ENCODE measurements at places on chromosomes 2 and 18.

GRCh38 chr18:46573156-46573555 lies 83.9 kb downstream of the LOXHD1 start:
- DNase-seq = no peak

- DNase-seq = no peak
These were observed 9.7 kb downstream of the CTAGE1 start for GRCh38 chr18:22408059-22408458.

DNA sequence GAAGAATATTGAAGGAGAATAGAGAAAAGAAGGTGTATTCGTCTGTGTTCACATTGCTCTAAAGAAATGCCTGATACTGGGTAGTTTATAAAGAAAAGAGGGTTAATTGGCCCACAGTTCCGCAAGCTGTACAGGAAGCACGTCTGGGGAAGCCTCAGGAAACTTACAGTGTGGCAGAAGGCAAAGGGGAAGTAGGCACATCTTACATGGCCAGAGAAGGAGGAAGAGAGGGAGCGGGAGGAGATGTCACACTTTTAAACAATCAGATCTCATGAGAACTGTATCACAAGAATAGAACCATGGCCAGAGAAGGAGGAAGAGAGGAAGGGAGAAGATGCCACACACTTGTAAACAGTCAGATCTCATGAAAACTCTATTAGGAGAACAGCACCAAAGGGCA lies 159.6 kb upstream of the TPO start:
- no peak for DNase-seq

DNA sequence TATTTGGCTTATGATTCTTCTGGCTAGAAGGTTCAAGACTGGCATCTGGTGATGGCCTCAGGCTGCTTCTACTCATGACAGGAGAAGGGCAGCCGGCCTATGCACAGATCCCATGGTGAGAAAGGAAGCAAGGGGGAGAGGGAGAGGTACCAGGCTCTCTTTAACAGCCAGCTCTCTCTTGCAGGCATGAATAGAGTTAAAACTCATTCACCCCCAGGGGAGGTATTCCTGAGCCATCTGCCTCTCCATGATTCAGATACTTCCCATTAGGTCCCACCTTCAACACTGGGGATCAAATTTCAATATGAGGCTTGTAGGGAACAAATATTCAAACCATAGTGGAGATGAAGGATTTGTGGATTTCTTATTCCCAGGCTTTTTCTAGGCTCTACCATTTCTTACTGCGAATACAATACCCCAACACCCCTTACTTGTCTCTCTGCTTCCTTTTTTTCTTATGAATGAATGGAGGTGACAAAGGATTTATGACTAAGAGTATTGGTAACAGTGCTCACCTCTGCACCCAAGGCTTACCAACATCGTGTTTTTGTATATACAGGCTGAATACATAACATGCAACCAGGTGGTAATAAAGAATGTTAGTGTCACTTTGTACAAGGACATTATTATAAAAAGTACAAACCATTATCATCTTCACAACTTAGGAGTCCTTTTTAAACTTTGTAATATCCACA lies 454.6 kb upstream of the TRIB2 start:
- no peak for DNase-seq

- DNase-seq = no peak
These were observed 10.5 kb downstream of the SLC66A2 start for GRCh38 chr18:79940814-79941472.

DNA sequence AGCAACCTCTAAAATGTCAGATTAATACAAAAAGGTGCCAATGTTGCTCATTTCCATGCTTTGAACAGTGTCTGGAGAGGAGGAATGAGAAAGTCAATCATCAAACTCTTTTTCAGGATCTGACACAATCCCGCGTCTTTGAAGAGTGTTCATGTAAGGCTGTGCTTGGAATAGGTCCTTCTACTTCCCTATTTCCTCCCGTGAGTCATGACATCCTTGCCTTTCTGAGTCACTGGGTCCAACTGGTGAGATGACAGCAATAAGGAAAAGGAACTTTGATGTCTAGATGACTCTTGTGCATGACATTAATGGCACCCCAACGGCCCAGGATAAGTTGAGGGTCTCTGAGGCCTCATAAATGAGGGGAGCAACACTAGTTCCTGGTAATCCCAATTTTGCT lies 109.0 kb upstream of the CELF4 start:
- DNase-seq = no peak

DNA sequence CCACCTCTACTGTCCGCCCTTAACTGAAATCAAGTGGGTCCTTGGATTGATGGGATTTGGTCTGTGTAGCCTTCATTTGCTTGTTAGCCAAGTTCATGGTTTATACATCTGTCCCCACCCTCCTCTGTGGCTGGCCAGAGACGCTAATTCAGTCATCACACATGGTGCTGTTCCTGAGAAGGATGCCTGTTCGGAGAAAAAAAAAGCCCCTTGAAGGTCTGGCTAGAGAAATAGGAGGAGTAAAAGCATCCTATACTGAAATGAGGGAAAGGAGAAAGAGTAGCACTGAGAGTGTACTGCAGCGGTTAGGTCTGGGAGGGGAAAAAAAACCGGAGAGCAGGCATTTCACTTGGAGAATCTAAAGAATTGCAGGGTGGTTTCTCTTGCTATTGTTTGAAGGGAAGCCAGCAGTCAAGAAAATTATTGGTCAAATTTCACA lies 180.6 kb upstream of the EPAS1 start:
- DNase-seq = no peak

DNA sequence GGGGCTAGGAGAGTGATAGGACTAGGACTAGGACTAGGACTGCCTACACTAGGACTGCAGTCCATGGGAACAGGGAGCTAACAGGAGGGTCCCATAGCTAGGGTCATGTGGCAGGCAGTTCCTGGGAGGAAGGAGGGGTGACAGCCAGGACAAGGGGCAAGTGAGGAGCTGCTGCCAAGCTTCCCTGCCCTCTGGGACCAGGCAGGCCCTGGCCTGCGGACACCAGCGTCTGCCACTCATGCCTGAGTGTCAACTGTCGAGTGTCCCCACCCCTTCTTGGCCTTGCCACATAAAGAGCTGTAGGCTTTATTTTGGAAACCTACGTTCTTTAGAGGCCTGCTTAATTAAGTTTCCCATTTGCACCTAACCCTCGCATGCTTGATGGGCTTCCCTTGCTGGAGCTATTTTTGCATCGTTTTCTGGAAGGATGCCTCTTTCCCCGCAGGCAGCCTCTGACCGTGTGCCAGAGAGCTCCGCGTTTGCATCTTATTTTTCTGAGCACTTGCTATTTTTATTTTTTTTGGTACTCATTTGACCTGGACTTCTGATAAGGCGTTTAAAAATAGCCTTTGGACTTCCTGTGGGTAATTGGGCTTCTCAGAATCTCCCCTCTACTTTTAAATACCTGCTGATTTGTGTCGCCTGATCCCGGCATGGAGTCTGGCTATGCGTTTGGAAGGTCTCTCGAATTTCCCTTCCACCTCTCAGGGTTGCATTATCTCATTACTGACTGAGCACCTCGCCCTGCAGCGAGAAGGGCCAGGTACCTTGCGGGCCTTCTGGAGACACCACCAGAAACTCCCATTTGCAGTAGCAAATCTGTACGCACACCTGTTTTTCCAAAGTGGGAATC lies 66.4 kb downstream of the SH3RF3 start:
- no peak for DNase-seq

- DNase-seq = no peak
These were observed 1423.0 kb upstream of the PIK3C3 start for GRCh38 chr18:40532046-40532445.

GRCh38 chr2:191574232-191574631 lies 103.7 kb upstream of the NABP1 start:
- DNase-seq = no peak

DNA sequence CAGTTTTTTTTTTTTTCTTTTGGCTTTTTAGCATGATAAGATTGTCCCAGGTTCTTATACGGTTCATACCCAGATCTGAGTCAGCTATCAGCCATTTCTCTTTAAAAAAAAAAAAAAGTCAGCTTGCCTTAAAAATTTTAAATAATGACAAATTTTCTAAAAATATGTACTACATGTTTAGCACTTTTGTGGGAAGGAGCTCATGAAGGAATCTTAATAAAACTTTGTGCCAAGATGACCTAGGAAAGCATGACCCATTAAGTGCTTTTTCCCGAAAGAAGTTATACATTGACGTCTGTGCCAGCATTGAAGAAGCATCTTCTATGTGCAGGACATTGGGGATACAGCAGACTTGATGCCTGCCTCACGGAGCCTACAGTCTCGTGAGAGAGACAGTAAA lies 4.5 kb upstream of the RBMS1 start:
- DNase-seq = no peak

- DNase-seq = peak; percentile 28
These were observed 500.9 kb downstream of the FBXO15 start for GRCh38 chr18:73646772-73647171.

GRCh38 chr2:170500770-170501169 lies 214.4 kb upstream of the SP5 start:
- DNase-seq = no peak

DNA sequence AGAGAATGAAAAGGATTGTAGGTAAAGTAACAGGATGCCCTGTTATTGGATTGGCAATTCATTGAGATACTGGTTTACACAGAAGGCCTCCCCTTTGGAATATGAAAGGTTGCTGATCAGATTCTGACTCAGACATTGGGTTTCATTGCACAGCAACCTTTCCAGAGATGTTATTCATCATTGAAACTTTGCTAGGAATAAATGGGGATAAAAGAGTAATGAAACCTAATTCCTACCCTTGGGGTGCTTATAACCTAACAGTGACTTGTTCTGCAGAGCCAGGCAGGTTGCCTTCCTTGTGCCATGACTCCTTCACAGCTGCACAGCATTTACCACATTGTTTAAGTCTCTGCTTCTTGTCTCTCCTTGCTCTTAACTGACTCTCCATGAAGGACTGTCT lies 5.0 kb downstream of the NAB1 start:
- DNase-seq = no peak

- DNase-seq = no peak
These were observed 354.6 kb upstream of the SETBP1 start for GRCh38 chr18:44325903-44326635.

- DNase-seq = no peak
These were observed 185.5 kb upstream of the NRP2 start for GRCh38 chr2:205496772-205497171.

- DNase-seq = no peak
These were observed 47.9 kb downstream of the MEMO1 start for GRCh38 chr2:31962757-31963361.

- DNase-seq = no peak
These were observed 215.4 kb downstream of the AFF3 start for GRCh38 chr2:99926986-99927385.

- DNase-seq = no peak
These were observed 1.2 kb downstream of the TGOLN2 start for GRCh38 chr2:85326406-85327159.

DNA sequence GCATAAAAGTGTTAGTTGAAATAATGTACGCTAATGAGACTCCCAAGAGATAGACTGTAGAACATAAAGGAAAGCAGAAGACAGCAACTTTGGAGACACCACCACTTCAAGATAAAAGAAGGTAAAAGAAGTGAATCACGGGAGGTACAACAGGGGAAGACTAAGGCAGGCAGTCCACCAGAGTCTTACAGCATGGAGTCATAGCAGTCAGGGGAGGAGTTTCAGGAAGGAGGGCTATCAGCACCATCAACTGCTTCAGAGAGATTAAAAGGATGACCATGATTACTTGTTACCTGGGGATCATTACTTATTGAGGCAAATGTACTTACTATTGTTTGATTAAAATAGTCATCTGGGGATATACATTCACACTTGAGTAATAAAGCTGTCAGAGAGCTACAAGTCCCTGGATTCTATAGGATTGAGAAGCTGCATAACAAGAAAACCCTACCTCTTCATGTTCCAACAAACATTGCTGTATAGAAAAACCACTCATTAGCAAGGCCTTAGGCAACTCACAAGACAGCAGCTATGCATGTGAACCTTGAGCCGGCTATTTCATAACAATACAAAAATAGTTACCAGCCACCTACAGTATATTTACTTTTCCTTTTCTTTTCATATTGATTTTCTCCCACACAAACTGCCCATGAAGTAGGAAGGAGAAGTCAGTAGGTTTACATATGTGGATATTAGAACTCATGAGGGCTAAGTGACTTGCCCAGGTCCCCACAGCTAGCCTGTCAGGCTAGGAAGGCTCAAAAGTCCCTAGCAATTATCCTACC lies 101.7 kb downstream of the PDE11A start:
- DNase-seq = no peak

GRCh38 chr2:129092956-129093355 lies 774.3 kb upstream of the HS6ST1 start:
- no peak for DNase-seq

DNA sequence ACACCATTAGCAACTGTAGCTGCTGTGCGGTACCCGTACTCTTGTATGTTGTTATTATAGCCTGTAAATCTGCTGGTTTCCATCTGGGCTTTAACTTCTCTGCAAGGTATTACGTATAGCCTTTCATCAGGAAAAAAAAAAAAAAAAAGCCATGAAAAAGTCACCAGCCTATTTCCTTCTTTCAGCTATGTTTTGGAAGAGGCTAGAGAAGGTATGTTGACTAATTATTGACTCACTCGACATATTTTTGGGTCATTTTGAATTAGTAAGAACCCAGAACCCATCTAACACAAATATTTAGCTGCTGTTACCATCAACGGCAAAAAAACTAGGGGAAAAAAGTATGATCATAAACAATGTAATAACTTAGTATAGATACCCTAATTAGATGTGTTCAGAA lies 1395.6 kb downstream of the SUCLG1 start:
- no peak for DNase-seq

DNA sequence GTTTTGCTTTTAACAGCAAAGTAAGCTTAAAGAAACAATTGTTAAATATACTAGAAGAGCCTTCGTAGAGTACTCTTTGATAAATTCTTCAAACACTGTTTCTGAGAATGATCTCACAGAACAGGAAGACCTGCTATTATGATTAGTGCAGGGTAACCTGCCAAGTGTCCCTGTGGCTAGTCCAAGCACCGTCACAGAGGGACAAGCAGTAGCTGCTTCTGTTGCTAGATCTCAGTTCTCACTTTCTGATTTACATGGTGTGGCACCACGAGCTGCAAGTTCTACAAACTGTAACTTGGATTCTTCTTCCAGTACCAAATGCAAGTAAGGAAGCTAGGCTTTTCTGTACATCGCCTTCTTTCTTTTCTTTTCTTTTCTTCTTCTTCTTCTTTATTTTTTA lies 121.5 kb downstream of the PIEZO2 start:
- no peak for DNase-seq

DNA sequence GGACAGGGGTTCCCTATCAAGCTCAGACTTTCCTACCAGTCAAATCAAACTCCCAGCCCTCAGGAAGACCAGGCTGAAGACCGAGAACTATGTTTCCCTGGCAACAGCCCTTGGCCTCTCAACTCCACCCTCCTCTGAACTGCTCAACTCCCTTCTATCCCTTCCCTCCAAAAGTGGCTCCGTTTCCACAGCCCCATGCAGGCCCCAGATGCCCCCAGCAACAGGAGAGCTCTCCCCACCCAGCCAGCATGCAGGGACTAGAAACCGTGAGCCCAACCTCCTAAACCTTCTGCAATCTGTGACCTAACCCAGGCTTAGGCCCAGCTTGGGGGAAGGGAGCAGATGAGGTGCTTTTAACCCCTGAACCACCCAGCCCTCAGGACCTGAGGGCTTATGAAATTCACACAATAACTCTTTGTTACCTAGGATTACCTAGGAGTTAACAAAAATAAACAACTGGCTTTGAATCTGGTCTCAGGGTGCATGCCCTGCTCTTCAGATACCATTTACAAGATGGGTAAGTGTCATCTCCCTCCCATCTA lies 87.2 kb downstream of the BCL11A start:
- no peak for DNase-seq
